NCI-H2107 (cell line): ENCODE measurements at places on chromosomes 6 and 20.
A peak's percentile ranks its signal among the peaks of the same experiment; 100 is the strongest.

GRCh38 chr6:53151676-53152075, 3.0 kb upstream of the GCM1 start:
- DNase-seq: no peak

DNA sequence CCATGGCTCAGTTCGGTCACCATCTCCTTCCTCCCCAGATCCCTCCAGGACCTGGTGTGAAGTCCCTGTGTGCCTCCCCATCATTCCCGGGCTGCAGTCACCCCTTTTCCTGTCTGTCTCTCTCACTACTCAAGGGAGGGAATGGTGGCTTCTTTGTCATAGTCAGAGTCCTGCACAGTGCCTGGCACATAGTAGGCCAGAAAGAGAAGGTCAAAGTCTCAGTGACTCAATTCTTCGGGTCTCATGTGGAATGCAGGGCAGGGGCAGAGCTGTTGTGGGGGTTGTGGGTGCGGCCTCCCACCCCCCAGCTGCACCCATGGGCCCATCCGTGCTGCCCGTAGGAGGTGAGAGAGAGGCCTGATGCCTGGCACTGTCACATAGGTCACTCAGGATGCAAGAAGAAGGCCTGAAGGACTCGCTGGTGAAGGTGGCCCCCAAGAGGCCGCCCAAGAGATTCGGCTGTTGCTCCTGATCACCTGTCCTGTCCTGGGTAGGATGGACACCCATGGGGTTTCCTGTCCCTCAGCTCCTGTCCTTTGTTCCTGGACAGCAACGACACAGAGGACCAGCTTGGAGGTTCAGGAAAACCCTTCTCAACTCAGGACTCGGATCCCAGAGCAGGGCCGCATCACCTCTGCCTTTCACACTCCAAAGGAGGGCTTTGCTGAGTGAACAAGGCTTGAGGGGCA, 34.1 kb downstream of the RAB44 start:
- no peak for DNase-seq

DNA sequence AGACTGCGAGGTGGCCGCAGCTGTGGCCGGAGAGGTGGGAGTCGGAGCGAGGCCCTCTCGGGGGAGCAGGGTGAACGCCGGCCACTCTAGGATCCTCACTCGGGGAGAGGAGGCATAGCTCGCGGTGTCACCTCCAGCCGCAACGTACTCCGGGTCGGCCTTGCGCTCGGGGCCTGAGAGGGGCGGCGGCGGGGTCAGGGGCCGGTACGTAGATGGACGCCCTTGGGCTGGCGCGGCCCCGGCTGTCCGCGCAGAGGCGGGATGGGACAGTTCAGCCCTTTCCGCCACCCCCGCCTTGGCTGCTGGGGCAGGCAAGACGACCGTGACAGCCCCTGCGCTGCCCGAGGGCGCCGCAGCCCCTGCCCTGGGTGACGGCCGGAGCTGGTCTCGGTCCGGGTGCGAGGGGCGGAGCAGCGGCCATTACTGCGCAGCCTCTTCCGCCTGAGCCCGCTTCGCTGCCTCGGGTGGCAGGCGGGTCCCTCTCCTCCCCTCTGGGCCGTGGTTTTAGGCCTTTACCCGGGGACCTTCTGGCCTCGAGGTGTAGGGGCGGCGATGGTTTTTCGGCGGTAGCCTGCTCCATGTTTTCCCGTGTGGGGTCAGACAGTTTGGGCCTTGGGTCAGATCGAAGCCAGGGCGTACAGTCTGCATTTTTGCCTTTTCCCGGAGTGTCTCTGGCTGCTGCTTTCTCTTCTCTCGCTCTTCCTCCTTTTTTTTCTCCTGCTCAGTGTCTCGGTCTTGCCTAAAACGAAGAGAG, 405 bp downstream of the RNF146 start:
- peak; percentile 12 for DNase-seq

DNA sequence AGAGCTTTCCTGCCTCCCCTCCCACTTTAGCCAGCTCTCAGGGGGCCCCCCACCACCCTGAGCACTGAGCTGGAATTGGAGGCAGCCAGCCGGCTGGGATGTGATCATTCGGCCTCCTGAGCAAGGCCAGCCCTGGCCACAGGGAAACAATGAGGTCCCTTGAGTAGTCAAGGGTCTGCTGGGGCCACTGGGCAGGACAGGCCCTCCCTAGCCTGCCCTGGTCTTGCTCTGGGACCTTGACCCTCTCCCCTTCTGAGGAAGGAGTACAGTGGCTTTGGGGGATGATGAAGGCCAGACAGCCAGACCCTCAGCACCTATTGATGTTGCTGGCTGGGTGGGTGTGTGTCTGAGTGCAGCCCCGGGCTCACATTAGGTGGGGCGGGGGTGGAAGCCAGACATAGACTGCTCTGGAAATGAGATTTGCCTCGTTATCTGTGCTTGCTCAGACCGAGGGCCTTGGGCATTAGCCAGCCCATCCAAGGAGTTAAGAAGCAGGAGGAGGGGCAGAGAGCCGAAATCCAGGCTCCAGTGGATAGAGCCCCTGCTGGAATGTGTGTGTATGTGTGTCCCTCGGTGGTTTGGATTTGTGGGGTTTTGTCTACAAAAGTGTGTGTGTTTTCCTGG, 21.3 kb downstream of the CD40 start:
- no peak for DNase-seq

DNA sequence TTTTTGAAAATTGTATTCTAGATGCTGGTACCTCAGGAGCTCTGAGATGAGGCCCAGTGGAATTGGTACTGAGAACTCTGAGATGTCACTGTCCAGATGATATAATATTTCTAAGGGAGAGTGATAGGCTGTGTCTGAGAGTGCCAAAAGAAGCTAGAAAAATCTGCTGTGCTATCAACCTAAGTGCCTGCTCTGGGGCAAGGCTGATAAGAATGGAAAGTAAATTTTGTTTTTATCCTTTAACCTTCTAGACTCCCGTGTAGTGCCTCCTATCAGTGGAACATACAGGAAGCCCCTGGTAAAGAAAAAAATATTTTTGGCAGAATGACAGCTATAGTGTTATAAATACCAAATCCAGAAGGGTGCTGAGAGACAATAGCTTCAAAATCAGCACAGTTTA, 348.2 kb downstream of the TFAP2B start:
- no peak for DNase-seq

DNA sequence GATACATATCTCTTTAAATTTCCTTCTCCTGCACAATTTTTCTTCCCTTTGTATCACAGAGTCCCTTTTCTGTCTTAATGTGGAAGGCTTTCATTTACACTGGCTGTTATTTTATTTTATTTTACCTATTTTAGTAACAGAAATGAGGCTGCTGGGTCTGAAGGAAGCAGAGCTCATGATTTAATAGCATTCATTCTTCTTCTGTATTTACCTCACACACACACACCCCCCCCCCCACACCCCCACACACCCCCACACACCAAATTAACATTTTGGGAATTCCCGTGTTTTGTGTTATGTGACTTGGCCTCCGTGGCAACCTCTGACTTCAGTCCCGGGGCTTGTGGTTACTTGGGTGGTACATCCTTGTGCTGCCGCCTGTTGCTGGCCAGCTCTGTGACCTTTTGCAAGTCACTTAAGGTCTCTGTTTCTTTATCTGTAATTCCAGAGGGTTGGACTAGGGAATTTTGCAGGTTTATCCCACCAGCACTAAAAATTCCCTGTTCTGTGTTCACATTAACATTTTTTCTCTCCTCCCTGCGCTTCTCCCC, 108.8 kb downstream of the TIAM2 start:
- no peak for DNase-seq

DNA sequence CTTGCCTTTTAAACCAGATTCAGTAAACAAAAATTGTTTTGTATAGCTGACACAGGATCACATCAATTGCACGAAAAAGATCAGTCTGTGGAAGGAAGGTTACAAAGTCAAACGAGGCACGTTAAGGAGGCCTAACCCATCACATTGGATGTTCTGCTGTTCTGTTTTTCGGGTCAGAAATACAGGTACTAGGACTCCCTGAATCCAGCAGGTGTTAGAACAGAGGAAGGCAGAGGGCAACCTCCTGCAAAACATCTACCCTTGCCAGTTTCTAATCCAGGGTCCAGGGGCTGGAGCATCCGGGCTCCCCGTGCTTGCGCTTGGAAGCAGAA, 64.6 kb downstream of the PLG start:
- no peak for DNase-seq

DNA sequence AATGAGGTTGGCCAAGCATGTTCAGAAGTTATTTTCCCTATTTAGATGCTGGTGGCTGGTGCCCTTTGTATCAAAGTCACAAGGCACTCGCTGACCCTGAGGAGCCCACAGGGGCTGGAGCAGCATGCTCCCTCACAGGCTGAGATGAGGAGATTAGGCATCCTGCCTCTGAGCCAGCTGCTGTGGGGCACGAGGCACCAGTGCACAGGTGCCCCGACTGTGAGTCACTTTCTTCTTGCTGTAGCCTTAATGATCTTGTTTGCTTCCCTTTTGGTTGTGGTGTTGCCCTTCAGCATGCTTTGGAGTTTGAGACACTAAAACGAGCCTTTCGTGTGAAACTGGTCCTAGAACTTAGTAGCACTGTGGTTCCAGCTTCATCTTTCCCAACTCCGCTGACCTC, 4.3 kb downstream of the PSMG4 start:
- no peak for DNase-seq

GRCh38 chr6:165862813-165863212, 199.8 kb upstream of the PDE10A start:
- DNase-seq: no peak

DNA sequence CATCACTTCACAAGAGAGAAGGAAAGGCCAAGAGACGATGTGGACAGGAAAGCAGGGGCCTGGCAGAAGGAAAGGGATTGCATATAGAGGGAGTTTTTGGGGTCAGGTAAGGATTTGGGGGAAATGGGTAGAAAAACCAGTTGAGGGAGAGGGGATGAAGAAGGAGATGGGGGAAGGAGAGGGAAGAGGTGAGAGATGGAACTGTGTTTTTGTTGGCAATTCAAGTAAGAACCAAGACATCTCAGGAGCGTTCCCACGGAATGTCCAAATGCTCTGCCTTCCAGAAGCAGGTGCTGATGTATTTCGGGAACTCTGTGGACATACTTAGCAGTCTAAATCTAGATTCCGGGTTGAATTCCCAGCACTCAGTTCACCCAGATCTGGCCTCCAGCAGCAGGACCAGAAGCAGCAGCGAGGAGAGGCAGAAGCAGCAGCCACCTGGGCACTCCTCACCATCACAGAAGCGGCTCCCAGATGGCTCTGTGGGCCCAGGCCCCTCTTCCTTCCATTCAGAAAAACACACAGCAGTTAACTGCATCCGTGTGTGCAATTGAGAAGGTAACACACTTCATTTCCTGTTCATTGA, 88.8 kb downstream of the DZANK1 start:
- DNase-seq: no peak

- no peak for DNase-seq
These were observed 21.9 kb downstream of the BCAS1 start for GRCh38 chr20:54048481-54048880.

DNA sequence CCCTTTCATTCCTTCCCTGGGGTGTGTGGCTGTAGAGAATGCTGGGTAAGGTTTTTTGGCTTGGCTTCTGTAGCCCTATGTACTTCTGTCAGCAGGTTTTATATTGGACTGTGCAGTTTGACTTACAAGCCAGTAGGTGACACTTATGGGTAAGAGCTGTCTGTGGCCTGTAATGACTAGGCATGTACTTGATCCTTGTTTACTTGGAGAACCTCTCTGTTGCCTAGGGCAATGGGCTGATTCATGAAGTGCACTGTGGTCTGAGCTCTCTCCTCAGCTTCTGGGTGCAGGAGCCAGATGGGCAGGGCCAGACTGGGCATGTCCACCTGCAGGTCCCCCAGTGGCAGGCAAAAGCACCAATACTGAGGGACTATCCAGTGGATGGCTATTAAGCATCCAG, 544.6 kb downstream of the ADGRB3 start:
- DNase-seq: no peak

- DNase-seq: no peak
These were observed 13.8 kb upstream of the SIRT5 start for GRCh38 chr6:13560651-13561044.

- no peak for DNase-seq
These were observed 27.9 kb downstream of the UBD start for GRCh38 chr6:29531668-29532067.

DNA sequence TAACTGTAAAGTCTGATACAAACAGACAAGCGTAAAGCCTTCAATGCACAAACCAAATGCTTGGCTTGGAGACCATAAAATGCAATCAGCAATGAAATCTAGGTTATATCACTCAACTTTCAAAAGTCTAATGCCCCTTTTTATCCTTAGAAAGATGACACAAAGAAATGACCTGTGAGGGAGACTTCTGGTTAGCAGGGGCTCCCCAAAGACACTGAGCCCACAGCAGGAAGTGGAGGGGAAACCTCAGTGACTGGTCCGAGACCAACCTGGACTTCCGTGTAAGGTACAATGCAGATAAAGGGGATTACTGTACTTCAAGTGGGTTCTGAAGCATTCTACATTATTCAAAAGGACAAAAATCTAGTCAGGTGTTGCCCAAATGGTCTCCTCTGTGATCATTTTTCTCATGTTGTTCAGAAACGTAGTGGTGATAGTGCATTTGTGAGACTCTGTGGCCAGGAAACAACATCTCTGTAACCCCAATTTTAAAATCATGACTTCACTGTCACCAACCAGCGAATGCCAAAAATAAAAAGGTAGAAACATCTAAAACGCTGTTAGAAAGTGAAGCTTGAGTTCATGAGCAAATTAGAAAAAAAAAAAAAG, 88.2 kb downstream of the HIVEP2 start:
- no peak for DNase-seq

- DNase-seq: no peak
These were observed 18.4 kb downstream of the PKIG start for GRCh38 chr20:44600758-44601201.

DNA sequence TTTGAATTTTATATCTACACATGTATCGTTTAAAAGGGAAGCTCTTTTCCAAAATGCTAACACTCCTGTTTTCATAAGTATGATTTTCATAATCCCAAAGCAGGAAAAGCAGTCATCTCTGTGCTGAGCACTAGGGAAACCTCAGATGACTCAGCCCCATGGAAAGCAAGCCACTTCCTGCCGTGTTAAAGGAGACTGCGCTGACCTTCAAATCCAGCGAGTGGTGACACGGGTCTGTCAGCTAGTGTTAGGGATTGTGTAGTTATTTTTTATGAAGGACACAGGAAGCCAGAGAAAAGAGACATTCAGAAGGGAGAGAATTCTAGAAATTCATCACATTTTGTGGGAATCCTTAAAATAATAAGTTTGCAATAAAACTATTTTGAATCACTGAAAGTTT, 57.0 kb upstream of the CD93 start:
- peak; percentile 15 for DNase-seq
